ENCODE measurements at places on chromosomes 4 and X.

GRCh38 chr4:82614838-82615449, 53.2 kb upstream of the TMEM150C start:
- no peak for DNase-seq

DNA sequence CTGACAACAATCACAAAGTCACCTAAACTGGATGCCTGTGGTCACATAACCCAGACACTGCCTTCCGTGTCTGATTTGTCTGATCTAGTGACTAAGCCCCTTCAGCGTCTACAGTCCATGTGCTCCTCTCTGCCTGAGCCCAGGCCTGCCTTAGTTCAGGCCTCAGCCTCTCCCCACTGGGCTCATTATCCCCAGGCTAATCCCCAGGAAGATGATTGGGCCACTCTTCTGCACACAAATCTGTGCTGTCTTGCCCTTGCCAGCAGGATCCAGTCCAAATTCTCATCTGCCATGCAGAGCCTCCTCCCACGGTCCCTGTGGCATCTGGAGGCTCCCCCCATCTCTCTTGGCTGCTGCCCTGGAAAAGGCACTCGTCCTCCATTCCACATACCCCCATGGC, 96.5 kb downstream of the SLC2A9 start:
- DNase-seq = peak; percentile 46

GRCh38 chr4:39947417-39947816, 30.3 kb downstream of the PDS5A start:
- no peak for DNase-seq

GRCh38 chrX:46978341-46979291, 66.4 kb downstream of the JADE3 start:
- peak; percentile 44 for DNase-seq

DNA sequence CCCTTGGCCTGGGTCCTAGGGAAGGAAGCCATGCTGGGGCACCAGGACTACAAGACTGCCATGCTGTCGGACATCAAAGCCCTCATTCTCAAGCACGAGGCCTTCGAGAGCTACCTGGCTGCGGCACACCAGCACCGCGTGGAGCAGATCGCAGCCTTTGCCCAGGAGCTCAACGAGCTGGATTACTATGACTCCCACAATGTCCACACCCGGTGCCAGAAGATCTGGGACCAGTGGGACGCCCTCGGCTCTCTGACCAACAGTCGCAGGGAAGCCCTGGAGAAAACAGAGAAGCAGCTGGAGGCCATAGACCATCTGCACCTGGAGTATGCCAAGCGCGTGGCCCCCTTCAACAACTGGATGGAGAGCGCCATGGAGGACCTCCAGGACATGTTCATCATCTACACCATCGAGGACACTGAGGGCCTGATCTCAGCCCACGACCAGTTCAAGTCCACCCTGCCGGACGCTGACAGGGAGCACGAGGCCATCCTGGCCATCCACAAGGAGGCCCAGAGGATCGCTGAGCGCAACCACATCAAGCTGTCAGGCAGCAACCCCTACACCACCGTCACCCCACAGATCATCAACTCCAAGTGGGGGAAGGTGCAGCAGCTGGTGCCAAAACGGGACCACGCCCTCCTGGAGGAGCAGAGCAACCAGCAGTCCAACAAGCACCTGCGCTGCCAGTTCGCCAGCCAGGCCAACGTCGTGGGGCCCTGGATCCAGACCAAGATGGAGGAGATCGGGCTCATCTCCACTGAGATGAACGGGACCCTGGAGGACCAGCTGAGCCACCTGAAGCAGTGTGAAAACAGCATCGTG, 487.0 kb downstream of the TRAM1L1 start:
- DNase-seq = no peak

GRCh38 chr4:69831270-69831627, 28.7 kb downstream of the SULT1E1 start:
- no peak for DNase-seq

GRCh38 chr4:140344621-140345020, 28.8 kb upstream of the SCOC start:
- no peak for DNase-seq

DNA sequence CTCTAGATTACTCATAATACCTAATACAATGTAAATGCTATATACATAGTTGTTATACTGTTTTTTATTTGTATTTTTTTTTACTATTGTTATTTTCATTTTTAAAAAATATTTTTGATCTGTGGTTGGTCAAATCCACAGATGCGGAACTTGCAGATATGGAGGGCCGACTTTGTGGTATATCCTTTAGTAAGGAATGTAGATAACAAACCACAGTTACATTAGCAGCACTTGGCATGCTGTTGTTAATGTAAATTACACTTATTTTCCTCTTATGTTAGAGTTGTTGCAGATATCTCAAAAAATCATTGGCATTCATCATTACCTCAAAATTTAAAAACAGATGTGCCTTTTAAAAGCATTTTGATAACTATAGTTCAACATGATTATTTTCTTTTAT, 151.0 kb downstream of the TMEM164 start:
- DNase-seq = no peak

GRCh38 chrX:12352922-12353321, 214.6 kb downstream of the FRMPD4 start:
- no peak for DNase-seq

DNA sequence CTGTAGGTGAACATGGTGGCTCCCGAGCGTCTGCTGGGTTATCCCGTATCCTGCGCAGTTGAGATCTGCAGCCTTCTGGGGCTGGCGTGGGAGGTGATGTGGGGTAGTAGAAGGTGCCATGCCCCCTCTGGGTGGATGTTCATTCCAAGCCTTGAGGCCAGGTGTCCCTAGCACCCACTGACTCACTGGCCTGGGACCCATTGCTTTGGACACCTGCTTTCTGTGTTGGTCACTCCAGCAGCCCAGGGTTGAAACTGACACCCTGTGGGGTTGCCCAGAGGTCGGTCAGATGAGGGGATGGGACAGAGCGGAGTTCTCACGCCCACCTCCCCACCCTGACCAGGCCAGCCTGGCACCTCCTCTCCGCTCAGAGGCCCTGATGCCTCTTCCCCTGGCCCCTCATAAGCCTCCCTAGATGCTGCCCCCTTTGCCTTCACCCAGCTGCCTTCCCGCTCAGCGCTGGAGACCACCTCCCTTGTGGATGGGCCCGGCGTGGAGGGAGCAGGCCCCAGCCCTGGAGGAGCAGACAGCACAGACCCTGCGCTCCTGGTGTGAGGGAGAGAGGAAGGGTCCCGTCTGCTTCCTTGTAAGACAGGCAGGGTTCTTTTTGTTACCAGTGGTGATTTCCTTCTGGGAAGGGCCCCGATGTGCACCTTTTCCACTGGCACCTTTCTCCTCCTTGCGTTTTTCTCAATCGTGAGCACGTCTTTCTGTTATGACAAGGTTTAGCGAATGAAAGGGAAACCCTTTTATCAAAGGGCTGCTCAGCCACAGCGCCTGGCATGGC, 2.0 kb downstream of the DOK7 start:
- no peak for DNase-seq

- DNase-seq = no peak
Measured at GRCh38 chr4:84574069-84574720, 8.7 kb upstream of the CDS1 start.

GRCh38 chr4:17203797-17204196, 305.4 kb upstream of the LDB2 start:
- DNase-seq = no peak

DNA sequence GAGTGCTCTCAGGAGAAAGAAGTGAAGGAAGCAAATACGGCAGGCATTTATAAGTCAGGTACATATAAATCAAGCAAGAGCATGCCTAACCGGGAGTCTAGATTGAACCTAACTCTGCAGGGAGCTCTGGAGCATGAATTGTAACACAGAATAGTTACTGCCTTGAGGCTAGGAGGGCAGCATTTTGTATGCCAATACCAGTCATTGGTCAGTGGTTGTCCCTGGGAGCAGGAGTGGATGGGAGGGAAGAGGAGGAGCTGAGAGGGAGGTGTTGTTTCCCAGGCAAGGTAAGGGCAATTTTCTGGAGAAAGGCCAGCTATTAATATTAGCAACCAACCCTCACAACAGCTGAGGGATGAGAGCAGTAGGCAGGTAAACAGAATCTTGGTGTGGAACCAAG, 224.7 kb upstream of the DCAF8L1 start:
- DNase-seq = no peak

GRCh38 chrX:101203761-101204351, 15.7 kb upstream of the DRP2 start:
- DNase-seq = no peak

GRCh38 chrX:69280933-69281332, 115.7 kb upstream of the PJA1 start:
- no peak for DNase-seq

Data from femur (tissue), 1 donor.